ENCODE measurements at places on chromosomes 11 and 22.

GRCh38 chr11:66725647-66726046, 3.4 kb downstream of the SPTBN2 start:
- DNase-seq = no peak

- DNase-seq = no peak
These were observed 607.6 kb downstream of the SOX6 start for GRCh38 chr11:15748741-15749140.

- DNase-seq = no peak
These were observed 6.7 kb upstream of the FNBP4 start for GRCh38 chr11:47773882-47774281.

DNA sequence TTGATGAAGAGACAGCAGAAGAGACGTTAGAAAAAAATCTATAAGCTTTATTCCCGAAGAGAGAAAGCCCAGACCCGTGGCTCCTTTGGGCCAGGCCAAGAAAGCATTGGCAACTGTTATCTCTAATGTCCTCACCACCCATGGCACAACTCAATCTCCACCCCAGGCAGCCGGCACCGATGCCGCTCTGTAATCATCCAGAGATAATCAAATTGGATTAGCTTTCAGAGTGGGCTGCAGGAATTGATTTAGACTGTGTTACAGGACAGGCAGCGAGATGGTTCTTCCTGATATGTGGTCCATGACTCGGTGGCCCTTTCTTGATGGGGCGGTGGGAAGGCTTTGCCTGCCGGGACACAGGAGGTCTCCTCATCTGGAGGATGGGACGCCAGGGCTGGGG, 383.9 kb downstream of the TBC1D22A start:
- DNase-seq = no peak

DNA sequence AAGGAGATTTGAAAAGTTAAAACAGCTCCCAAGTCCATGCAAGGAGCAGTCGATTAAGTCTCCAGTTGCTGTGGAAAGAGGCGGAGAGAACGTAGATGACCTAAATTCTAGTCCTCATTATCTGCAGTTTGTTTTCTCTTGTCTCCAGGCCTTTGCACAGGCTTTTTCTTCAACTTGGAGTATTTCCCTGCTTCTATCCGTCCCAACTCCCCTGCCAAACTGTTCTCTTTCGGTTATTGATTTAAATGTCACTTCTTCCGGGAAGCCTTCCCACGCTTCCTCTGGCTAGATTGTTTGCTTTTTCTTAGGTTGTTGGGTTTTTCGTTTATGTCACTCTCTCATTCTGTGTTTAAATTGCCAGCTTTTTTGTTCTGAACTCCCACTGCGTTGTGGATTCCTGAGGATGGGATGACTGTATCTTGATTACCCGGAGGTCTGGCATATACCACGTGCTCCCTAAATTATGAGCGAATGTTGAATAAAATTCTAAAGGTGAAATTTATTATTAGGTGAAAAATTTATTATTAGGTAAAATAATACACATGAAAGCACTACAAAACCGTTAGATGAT, 463 bp downstream of the TMEM126B start:
- peak; percentile 23 for DNase-seq

GRCh38 chr11:96260532-96260931, 82.5 kb downstream of the MAML2 start:
- DNase-seq = no peak

DNA sequence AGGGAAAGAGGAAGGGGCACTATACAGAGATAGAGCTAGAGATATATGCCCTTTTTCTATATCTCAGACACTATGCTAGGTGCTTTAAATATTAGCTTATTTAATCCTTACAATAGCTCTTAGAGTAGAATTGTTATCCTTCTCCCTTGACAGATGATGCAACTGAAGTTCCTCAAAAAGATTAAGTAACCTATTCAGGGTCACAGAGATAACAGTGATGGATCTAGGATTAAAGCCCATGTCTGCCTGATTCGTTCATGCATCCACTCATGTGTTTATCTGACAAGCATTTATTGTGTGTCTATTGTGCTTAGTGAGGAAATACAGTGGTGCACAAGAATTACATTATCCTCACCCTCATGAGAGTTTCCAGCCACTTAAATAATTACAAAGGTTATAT, 8.7 kb downstream of the CCDC83 start:
- DNase-seq = no peak

GRCh38 chr11:131875611-131876010, 505.2 kb downstream of the NTM start:
- DNase-seq = no peak

DNA sequence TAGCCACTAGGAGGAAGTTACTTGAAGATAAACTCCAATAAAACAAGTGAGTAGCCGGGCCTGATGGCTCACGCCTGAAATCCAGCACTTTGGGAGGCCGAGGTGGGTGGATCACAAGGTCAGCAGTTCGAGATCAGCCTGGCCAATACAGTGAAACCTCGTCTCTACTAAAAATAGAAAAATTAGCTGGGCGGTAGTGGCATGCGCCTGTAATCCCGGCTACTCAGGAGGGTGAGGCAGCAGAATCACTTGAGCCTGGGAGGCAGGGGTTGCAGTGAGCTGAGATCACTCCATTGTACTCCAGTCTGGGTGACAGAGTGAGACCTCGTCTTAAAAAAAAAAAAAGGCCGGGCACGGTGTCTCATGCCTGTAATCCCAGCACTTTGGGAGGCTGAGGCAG, 34.0 kb upstream of the CLPB start:
- DNase-seq = no peak

- DNase-seq = no peak
These were observed 993.4 kb upstream of the FAT3 start for GRCh38 chr11:91231226-91231625.

DNA sequence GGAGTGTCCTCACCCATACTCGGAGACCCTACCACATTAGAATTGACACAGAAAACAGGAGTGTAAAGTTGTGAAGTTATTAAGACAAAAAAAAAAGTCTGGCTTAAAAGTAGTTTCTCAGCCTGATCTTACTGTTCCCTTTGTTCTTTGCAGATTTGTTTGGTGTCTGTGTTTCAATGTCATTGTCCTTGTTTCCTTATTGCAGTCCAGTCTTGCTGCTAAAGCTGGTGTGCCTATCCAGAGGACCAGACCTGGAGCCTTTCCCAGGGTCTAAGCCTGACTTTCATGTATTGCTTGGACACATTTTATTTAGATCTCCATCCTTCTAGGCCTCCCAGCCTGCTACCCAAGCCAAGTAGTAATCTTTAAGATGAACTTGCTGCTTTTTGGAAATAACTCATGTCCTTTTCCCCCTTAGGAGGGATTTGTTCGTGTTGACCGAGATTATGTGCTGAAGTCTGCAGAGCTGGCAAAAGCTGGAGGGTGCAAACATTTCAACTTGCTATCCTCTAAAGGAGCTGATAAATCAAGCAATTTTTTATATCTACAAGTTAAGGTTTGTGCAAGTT, 11.3 kb upstream of the PRMT3 start:
- DNase-seq = no peak

DNA sequence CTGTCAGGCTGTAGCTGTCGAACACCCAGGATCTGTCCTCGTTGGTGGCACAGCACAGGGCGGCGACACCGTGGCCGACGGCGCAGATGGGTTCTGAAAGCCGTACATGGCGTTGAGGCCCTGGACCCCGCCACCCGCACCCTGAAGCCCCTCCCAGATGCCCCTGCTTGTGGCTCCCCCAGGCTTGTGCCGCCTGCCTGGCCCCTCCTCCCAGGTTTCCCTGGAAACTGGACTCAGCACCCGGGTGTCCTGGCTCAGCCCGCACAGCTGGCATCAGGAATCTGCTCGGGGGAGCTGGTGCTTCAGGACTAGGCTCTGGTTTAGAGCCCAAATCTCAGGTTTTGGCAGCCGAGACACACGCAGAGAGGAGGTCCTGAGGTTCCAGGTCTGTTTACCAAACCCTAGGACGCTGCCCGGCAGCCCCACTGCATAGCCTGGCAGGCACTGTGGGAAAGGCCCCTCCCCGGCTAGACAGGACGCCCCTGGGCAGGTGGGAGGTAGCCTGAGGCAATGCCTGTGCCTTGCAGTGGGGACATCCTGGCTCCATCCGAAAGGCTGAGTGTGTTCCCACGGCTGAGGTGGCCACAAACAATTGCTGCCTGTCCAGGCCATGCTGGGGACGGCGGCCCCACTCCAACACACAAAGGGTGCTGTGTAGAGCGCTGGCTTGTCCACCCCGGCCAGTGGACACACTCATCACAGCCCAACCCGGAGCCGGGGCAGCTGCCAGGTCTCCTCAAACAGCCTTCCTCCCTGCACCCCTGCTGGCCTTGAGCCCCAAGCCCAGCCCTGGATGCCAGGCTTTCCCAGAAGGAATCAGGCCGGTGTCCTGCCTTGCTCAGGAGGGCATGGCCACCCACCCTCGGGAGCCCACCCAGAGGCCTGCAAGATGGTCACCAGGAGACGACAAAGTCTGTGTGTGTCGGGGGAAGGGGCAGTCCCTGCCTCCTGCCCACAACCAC, 4.6 kb downstream of the GATD1 start:
- no peak for DNase-seq

- DNase-seq = no peak
These were observed 18.4 kb downstream of the ABTB2 start for GRCh38 chr11:34339149-34340064.

DNA sequence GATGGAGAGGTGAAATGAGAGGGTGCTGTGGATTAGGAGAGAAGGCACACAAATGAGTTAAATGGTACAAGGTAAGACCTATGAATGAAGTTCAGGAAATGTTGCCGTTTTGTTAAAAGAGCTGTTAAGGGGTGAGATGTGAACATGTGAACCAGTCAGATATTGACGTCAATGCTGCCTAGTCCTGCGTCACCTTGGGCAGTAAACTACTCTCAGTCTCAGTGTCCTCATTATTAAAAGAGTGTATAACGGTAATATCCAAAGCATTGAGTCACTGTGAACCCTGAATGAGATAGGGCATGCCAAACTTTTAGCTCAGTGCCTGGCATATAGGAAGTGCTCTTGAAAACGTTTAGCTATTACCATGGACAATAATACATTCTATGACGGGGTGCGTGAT, 32.4 kb upstream of the SORL1-AS1 start:
- no peak for DNase-seq

DNA sequence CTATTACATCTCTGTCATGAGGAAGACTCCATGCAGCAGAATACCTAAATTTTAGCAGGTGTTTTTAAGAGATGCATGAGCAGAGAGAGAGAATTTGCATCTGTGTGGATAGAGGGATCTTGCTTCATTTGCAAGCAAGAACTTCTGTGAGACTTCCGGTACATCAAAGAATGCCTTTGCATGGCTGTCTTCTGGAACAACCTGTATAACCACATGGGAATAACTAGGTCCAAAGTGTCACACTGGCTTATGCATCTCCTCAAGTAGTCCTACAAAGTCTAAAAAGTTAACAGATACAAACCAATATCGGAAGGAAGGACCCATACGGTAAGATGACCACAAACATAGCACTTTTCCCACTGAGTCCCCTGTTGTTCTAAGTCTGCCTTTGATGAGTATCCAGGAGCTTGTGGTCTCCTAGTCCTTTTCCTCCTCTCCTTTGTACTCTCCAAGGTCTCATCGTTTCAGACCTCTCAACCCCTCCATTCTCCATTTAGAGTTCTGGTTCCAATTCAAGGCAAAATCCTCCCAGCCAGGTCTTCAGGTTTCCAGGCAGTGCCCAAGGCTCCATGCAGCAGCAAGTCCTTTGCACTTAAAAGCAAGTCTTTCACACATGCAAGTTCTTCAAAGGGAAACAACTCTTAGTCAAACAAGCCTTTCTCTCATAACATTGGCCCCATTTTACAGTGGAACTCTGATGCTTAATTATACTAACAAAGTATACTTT, 581.7 kb upstream of the ARHGAP42 start:
- DNase-seq = no peak

DNA sequence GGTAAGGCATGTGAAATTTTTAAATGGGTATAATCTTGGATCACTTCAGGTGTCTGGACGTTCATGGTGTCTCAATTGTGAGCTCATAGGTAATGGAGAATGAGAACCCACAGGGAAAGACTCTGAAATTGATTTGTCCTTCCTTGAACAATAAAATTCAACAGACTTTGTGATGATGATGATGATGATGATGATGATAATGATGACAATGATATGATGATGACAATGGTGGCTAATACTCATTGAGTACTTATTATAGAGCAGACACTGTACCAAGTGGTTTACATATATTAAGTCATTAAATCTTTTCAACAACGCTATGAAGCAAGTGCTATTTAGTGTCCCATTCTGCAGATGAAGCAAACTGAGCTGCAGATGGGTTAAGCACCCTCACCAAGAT, 86.6 kb upstream of the BDNF start:
- DNase-seq = no peak

DNA sequence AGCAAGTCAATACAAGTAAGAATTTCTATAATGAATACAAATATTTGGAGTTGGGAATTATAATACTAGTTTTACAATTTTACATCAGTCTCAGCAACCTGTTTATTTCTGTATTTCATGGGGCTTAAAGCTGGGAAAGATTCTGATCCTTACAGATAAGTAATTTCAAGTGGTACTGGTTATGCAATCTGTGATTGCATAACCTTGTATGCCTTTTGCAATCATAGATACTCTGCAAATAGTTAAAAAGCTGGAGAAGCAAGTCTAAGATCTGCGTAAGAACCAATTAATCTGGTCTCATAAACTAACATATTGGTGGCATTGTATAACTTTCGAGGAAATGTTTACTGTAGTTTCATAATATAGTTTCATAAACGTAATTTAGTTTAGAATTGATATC, 198.3 kb upstream of the PGR start:
- DNase-seq = no peak
